ENCODE measurements at places on chromosomes 4 and X. TPM values are rescaled to one million over a fixed set of nuclear protein-coding genes. Genes with fewer than 3 reads are reported as not detected.

Gene GABRE
- polyA plus RNA-seq: not detected

Gene FAM149A
- 0.12 TPM for polyA plus RNA-seq

Gene PABPC4L
- polyA plus RNA-seq: not detected

Gene ARHGEF38
- not detected for polyA plus RNA-seq

Gene DDIT4L
- polyA plus RNA-seq: 0.30 TPM

- DNase-seq: no peak
These were observed 180.2 kb downstream of the PALLD start for GRCh38 chr4:168677063-168677462.

GRCh38 chr4:149489321-149489720 is 326.3 kb downstream of the IQCM start:
- no peak for DNase-seq

DNA sequence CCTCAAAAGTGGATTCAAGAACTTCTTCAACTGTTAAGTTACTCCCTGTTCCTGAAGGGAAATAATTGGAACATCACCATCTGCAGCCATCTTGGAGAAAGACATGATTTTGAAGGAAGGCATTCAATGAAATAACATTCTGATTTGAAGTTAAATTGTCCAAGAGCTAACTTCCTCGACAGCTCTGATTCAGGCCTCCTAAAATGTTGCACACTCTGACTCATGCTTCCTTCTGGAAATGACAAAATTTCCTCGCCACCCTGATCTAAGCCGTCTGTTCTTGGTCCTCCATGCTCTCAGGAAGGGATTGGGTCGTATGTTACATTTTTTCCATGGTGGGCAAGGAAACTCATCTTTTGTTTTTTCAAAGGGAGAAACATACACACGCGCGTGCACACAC is 496.9 kb upstream of the DIPK2B start:
- no peak for DNase-seq

GRCh38 chr4:40731792-40732245 is 17.9 kb upstream of the NSUN7 start:
- no peak for DNase-seq

DNA sequence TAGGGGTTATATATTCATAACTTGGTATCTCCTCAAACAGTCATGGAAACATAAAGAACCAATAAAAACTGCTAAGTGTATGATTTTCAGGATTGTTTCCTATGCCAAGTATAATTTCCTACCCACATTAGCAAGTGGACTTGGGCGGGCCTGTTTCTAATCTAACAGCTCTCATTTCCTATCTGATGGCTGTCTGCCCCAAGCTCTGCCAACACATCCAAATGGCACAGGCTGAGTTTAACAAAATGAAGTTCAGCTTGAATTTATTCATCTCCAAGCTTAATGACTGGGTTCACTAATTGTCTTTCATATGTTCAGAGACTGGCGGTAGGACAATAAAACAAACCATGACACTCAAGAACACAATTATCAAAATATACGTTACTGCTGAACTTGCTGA is 55.5 kb upstream of the S100G start:
- no peak for DNase-seq
